ENCODE measurements at places on chromosomes 6 and 20. TPM values are rescaled to one million over a fixed set of nuclear protein-coding genes. Genes with fewer than 3 reads are reported as not detected.

Gene TRIM15
- not detected for total RNA-seq

Gene FABP7
- total RNA-seq: not detected

Gene LY6G6C
- 1.2 TPM for total RNA-seq

Gene PROKR2
- not detected for total RNA-seq

- H3K27me3 ChIP-seq: peaks cover 45% of the 10 kb centered on the region
- DNase-seq: no peak
- no peak overlapping the region for H3K27ac ChIP-seq
- H3K4me3 ChIP-seq: no peak overlapping the region
These were observed 118.3 kb downstream of the PSMB1 start for GRCh38 chr6:170434821-170435155.

- no peaks in the 10 kb centered on the region for H3K36me3 ChIP-seq
- no peaks in the 10 kb centered on the region for H3K4me1 ChIP-seq
- H3K27ac ChIP-seq: no peak overlapping the region
- no peak overlapping the region for H3K4me3 ChIP-seq
- no peak for DNase-seq
These were observed 64.4 kb downstream of the SNAP25 start for GRCh38 chr20:10282979-10283456.

DNA sequence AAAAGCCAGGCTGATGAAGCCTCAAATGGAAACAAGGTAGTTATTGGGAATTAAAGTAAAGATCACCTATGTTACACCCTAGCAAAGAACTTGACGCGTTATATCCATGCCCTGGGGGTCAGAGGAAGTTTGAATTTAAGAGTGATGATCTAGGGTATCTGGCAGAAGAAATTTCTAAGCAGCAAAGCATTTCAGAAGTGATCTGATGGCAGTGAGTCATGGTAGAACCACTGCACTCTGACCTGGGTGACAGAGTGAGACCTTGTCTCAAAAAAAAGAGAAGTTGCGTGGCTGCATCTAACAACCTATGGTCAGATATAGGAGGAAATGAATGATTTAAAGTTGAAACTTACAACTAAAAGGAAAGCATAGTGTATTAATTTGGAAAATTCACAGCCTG lies 45.2 kb downstream of the SCP2D1 start:
- DNase-seq: no peak
- no peaks in the 10 kb centered on the region for H3K36me3 ChIP-seq
- H3K27me3 ChIP-seq: no peaks in the 10 kb centered on the region

DNA sequence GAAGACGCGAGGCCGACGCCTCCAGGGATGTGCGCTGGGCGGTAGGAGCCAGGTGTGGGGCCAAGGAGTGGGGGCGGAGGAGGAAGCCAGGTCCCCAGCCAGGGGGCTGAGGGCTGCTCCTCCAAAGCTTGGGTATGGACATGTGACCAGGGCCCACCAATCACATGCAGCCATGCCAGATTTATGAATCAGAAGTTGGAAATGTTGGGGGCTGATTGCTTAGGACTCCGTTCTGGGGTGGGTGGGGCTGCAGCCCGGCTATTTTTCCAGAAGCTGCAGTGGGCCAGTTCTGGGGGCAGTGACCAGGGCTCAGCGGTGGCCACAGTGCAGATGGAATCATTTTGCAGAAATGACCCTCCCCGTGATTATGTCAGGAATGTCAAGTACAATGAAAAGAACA lies 96.0 kb downstream of the CEBPB start:
- no peaks in the 10 kb centered on the region for H3K27me3 ChIP-seq
- H3K4me3 ChIP-seq: peak overlapping the region; percentile 47
- peak; percentile 91 for DNase-seq
- peaks cover 70% of the 10 kb centered on the region for H3K4me1 ChIP-seq

GRCh38 chr6:34057191-34057590 lies 88.7 kb downstream of the GRM4 start:
- no peak for DNase-seq
- H3K4me1 ChIP-seq: no peaks in the 10 kb centered on the region
- no peak overlapping the region for H3K4me3 ChIP-seq
- no peak overlapping the region for H3K27ac ChIP-seq

Gene POM121L2
- not detected for total RNA-seq

DNA sequence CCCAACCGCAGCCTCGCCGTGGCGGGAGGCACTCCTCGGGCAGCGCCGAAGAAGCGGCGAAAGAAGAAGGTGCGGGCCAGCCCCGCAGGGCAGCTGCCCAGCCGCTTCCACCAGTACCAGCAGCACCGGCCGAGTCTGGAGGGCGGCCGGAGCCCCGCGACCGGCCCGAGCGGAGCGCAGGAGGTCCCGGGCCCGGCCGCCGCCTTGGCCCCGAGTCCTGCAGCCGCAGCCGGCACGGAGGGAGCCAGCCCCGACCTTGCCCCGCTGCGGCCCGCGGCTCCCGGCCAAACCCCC lies 525 bp downstream of the PNRC1 start:
- no peaks in the 10 kb centered on the region for H3K4me1 ChIP-seq
- peak overlapping the region; percentile 85 for H3K4me3 ChIP-seq
- DNase-seq: no peak
- H3K27ac ChIP-seq: peak overlapping the region; percentile 63
- 0 out of 2 replicates have a peak, but pooled peaks cover 9% of the 10 kb centered on the region for H3K36me3 ChIP-seq

Gene ADIG
- total RNA-seq: not detected

- no peaks in the 10 kb centered on the region for H3K4me1 ChIP-seq
- DNase-seq: no peak
- H3K36me3 ChIP-seq: no peaks in the 10 kb centered on the region
These were observed 339.3 kb downstream of the ZFAND3 start for GRCh38 chr6:38158762-38159350.

GRCh38 chr6:28251661-28252008 lies 434 bp downstream of the ZKSCAN4 start:
- peak overlapping the region; percentile 99 for H3K4me3 ChIP-seq
- H3K4me1 ChIP-seq: peaks cover 19% of the 10 kb centered on the region
- no peaks in the 10 kb centered on the region for H3K27me3 ChIP-seq
- no peak for DNase-seq
- 0 out of 2 replicates have a peak, but pooled peaks cover 6% of the 10 kb centered on the region for H3K36me3 ChIP-seq
- no peak overlapping the region for H3K27ac ChIP-seq

DNA sequence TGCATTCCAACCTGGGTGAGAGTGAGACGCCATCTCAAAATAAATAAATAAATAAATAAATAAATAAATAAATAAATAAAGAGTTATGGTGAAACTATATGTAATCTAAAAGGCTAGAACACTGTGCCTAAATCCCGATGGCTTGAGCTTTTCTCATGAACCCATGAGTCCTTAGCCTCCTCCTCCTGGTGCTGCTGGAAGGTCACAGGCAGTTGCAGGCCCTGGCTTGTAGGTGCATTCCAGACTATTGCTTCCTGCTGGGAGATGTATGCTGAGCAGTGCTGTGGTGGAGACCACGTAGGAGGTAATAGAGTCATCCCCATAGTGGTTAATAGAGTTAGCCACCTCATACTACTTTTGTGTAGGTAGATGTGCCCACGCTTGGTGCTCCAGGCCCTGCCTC lies 12.5 kb downstream of the PTK7 start:
- H3K27ac ChIP-seq: no peak overlapping the region
- peak; percentile 38 for DNase-seq
- H3K27me3 ChIP-seq: no peaks in the 10 kb centered on the region

DNA sequence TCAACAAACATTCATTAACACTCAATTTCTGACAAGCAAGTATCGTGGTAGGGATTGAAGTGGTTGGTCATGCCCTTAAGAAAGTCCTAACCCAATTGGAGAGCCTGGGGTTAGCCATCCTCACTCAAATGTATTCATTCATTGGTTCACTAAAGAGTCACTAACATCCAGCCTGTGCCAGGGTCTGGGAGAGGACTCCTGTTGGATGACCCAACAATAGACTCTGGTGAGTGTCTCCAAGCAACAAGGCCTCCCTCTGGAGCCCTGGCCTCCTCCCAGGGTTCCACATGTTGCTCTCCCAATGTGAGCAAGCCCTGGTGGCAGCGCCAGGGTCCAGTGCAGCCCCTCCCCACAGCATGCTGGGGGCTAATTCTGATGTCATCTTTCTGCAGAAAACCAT lies at the start of gene BPIFA3:
TSS of gene BPIFA3 (plus strand) at position 301 of the 400 bp plus-strand sequence. CDS start 185 bp downstream, outside the sequence.
- H3K4me3 ChIP-seq: no peak within 1 kb of the TSS
- H3K27me3 ChIP-seq: peaks cover 37% of the 10 kb centered on the region
- H3K36me3 ChIP-seq: no peaks in the 10 kb centered on the region
- no peak for DNase-seq

- peak within 1 kb of the TSS; percentile 65 for H3K27ac ChIP-seq
- peak; percentile 37 for DNase-seq
- H3K4me3 ChIP-seq: peak within 1 kb of the TSS; percentile 65
- H3K4me1 ChIP-seq: peaks cover 21% of the 10 kb centered on the region
These were observed at the start of gene ECI2 for GRCh38 chr6:4134841-4135664. ECI2 (minus strand) TSS chr6:4135575; CDS start chr6:4135560, 15 bp downstream.

GRCh38 chr6:118709859-118710350 lies 58.5 kb upstream of the CEP85L start:
- H3K36me3 ChIP-seq: no peaks in the 10 kb centered on the region
- no peaks in the 10 kb centered on the region for H3K27me3 ChIP-seq
- DNase-seq: no peak
- H3K4me1 ChIP-seq: peaks cover 52% of the 10 kb centered on the region
- H3K4me3 ChIP-seq: peak overlapping the region; percentile 71

Gene PNLDC1
- 0.20 TPM for total RNA-seq

DNA sequence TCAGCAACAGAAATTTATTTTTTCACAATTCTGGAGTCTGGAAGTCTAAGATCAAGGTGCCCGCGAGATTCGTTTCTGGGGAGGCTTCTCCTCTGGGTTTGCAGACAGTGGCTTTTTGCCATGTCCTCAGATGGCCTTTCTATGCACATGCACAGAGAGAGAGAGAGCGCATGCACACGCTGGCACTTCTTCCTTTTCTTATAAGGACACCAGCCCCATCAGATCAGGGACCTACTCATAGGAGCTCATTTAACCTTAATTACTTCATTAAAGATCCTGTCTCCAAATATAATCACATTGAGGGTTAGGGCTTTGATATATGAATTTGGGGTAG lies 260.7 kb upstream of the PLCB4 start:
- no peak for DNase-seq
- H3K4me3 ChIP-seq: no peak overlapping the region
- no peaks in the 10 kb centered on the region for H3K27me3 ChIP-seq

- H3K27me3 ChIP-seq: no peaks in the 10 kb centered on the region
- no peaks in the 10 kb centered on the region for H3K36me3 ChIP-seq
- no peak overlapping the region for H3K27ac ChIP-seq
- H3K4me3 ChIP-seq: no peak overlapping the region
- no peaks in the 10 kb centered on the region for H3K4me1 ChIP-seq
- DNase-seq: peak; percentile 15
These were observed 101.1 kb downstream of the SMLR1 start for GRCh38 chr6:130928158-130928912.
